ENCODE measurements at places on chromosomes 5 and 9.

DNA sequence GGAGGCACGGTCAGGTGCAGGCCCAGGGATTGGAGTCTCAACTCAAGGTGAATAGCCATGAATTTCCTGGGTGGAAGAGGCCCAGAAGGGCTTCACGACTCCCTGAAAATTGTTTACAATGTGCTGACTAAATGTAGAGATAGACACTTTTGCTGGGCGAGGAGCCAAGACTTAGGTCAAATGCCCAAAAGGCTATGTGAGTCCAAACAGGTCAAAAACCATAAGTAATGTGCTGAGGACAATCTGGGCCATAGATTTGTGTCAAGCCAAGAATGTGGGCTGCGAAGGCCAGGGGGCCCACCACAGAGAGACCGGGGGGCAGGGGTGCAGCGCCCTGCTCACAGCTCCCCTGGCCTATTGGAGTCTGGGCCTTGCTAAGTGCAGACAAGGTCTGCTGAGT, 197.8 kb downstream of the HSPA4 start:
- no peak for DNase-seq

DNA sequence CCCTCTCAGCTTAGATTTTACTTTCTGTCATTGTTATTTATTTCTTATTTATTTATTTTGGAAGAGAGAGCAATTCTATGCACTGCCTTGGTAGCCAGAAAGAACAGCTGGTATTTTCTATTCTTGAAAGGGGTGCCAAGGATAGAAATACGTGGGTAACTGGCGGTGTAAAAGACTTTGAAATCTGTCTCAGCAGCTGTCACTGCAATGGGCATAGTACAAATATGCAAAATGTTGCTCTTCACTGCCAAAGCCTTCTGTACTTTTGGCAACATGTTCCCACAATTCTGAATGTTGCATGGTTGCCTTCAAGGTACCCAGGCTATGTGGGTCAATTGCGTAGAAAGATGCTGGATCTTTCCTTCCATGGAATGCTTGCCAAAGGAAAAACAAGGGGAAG, 230.2 kb upstream of the EDIL3 start:
- no peak for DNase-seq

GRCh38 chr9:127690735-127691134, 16.1 kb upstream of the CFAP157 start:
- DNase-seq, result no peak

GRCh38 chr5:2093859-2094615, 211.3 kb upstream of the IRX4 start:
- no peak for DNase-seq

DNA sequence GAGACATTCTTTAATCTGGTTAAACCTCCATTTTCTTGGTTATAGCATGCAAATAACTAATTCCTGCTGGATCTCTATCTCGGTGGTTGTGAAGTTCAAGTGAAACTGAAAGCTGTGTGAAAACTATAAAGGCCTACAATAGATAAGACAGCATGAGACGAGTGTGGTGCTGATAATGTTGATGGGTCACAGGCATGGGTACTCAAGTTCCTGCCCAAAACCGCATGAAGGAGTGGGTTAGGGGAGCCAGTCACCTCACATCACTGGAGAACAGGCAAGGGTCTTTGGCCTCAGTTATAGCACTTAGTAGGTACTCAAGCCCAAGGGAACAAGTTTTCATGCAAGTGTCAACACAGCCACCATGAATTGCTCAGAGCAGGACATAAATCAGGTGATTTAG, 16.7 kb downstream of the HMHB1 start:
- DNase-seq, result no peak

DNA sequence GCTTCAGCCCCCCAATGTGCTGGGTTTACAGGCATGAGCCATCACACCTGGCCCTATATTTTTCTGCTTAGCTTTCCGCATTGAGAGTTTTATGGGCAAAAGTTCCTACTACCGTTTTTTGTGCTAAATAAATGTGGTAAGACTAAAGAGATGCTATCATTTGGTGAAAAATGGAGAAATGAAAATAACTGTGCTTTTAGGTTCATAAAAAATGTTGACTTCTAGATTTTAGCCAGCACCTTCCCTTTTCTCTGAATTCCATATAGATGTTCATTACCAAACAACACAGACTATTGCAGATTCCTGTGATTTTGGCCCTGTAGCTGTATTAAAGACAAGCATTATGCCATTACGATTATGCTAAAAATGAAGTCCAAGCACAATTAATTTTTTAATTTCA, 72.0 kb upstream of the CTSL start:
- DNase-seq, result no peak

- DNase-seq, result no peak
These were observed 152.2 kb downstream of the ADAMTSL1 start for GRCh38 chr9:18626046-18626698.

DNA sequence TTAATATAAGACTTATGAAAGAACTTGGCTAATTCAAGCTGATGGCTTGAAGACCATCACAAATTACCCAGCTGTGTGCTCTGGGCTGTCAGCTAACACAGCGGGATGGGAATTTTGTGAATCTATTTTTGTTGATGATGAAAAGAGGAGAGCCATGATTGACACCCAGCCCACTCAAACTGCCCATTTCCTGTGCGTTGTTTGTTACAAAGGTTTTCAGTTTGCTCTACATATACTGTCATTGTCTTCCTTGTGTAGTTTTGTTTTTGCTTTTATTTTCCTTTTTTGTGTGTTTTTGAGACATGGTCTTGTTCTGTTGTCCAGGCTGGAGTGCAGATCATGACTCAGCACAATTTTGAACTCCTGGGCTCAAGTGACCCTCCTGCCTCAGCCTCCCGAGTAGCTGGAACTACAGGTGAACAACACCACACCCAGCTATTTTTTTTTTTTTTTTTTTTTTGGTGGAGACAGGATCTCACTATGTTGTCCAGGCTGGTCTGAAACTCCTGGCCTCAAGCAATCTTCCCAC, 400.3 kb downstream of the ICE1 start:
- DNase-seq, result no peak

DNA sequence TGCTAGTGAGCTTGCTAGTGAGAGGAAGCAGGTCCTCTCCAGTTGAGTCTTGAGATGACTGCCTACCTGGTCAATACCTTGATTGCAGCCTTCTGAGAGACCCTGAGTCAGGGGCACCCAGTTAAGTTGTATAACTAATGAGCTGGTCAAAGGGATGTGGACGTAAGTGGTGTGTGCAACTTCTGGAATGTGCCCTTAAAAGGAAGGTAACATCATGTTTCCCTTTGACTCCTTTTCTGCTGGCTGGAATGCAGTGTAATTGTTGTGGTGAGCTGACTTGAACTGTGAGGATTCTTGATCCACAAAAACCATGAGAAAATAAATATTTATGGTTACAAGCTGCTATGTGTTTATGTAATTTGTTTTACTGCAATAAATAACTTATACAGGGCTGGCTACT, 2.4 kb upstream of the SNX2 start:
- DNase-seq, result no peak

DNA sequence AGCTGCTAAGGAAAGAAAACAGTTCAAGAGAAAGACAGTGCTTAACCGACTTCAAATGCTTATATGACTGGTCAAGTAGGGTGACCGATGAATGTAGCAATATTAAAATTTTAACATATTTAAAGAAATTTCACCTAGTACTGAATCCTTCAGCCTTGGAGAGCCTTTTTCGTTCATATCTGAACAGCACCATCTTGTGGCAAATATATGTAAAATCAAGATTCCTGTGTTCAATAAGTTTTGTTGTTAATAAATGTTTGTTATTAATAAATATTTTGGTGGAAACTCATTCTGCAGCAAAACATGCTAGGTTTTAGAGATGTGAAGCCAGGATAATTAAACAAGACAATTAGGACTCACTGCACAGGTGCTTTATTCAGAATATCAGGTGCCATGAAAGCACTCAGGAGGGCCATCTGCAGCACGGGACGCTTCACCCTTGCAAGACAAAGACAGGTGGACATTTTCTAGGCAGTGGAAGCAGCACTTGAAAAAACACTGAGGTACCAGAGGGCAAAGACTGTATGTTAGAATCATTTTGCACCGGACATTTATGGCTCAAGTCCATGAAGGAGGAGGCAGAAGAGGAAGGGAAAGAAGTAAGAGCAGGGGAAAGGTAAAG, 15.6 kb downstream of the TICAM2 start:
- peak; percentile 6 for DNase-seq

DNA sequence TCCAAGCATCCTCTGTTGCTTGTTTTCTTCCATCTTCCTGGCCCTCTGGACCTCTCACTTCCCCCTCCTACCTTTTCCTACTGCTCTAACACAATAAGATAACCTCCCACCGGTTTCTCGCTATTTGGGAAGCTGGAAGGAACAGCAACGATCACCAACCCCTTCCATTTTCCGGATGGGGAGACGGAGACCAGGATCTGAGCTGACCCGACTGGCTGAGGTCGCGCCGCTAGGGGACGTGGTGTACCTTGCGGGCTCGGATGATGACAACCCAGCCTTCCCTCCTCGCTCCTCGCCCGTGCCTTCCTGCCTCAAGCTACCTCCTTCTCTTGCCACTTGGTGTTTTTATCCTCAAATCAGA, 1.9 kb downstream of the LPAR1 start:
- DNase-seq, result no peak

DNA sequence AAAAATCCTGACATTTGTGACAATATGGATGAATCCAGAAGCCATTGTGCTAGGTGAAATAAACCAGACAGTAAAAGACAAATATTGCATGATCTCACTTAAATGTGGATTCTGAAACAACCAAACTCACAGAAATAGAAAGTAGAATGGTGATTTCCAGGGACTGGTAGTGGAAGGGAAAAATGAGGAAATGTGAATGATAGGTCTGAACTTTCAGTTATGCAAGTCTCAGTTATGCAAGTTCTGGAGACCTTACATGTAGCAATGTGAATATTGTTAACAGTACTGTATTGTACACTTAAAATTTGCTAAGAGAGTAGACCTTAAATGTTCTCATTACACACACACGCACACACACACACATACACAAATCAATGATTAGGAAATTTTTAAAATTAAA, 84.9 kb downstream of the SLCO4C1 start:
- no peak for DNase-seq

All from NCI-H526 treated with DMSO at 0.1 percent for 48 hours (cell line).